CD4-positive, alpha-beta T cell treated with Interleukin-15 for 1 hour (primary cell): ENCODE measurements at places on chromosomes 6 and 20.

DNA sequence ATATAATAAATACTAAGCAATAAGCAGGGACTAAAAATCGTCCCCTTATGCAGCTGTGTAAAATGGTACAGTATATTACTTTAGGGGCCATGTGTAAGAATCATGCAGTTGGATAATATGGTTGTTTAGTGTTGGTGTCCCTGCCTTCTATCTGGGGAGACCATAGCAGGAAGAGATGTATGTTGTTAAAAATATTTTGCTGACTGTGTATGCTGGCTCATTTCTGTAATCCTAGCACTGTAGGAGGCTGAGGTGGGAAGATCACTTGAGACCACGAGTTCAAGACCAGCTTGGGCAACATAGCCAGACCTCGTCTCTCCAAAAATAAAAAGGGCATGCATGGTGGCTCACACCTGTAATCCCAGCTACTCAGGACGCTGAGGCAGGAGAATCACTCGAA lies 5.6 kb downstream of the PANK2 start:
- no peak for DNase-seq

DNA sequence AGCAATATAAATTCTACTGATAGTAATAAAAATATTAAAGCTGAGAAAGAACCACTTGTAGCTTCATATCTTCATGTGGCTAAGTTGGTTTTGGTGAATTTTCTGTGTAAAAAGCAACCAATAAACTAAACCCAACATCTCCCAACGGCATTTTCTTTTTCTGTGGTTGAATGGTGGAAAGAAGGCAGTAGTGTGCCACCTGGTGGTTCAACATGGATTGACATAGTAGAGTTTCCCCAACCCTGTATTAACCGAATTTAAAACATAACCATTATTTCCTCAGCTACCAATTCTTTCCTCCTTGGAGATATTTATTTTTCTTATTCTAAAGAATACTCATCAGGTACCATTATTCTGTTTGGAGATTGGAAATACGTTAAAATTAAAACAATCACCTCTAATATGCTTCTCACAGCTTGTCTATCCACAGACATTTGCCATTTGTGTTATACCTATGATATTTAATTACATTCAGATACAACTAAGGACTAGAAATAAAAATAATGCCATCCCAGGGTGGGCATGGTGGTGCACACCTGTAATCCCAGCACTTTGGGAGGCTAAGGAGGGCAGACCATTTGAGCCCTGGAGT lies 117.1 kb upstream of the EEF1E1 start:
- DNase-seq, result no peak

- DNase-seq, result no peak
Observed at GRCh38 chr6:44189257-44189656, 27.5 kb upstream of the MYMX start.

DNA sequence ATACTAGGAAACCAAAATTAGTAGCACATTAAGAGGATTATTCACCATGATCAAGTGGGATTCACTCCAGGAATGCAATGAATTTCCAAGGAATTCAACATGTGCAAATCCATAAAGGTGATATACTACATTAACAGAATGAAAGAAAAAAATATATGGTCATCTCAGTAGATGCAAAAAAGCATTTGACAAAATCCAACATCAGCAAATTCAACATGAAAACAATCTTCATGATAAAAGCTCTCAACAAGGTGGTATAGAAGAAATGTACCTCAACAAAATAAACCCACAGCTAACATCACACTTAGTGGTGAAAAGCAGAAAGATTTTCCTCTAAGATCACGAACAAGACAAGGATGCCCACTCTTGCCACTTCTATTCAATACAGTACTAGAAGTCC lies 74.4 kb upstream of the PDE10A start:
- DNase-seq, result no peak

GRCh38 chr6:9428421-9429172 lies 986.3 kb downstream of the TFAP2A start:
- DNase-seq, result no peak

DNA sequence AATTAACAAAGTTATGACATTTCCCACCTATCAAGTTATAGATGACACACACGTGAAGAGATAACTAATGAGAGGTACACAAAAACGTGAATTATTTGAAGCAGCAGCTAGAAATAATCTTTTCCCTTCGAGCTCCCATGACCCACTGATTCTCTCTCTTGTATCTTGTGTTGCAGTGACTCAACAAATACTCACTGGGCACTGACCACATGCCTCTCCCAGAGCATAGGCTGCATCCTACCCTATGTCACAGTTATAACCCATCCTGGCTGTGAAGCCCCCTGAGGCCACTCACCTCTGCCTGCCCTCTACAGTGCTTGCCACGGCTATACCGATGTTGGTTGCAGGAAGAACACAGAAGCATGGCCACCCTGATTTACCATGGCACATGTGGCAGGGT lies 91.8 kb downstream of the INSM1 start:
- DNase-seq, result no peak

DNA sequence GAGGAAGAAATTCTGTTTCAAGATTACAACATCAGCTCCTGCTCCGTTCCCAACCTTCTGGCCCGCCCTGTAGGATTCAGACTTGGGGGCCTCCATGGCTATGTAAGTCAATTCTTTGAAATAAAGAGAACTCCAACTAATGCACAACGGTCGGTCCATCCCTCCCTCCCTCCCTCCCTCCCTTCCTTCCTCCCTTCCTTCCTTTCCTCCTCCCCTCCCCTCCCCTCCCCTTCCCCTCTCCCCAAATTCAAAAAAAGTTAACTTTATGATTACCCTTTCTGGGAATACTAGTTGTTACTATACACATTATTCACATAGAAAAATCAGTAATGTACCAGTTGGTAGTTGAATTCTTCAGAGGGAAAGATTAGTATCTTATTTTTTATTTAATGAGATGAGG lies 179.7 kb upstream of the AGPAT4 start:
- DNase-seq, result no peak

GRCh38 chr20:43458422-43458924 lies 777 bp downstream of the SRSF6 start:
- peak; percentile 30 for DNase-seq

DNA sequence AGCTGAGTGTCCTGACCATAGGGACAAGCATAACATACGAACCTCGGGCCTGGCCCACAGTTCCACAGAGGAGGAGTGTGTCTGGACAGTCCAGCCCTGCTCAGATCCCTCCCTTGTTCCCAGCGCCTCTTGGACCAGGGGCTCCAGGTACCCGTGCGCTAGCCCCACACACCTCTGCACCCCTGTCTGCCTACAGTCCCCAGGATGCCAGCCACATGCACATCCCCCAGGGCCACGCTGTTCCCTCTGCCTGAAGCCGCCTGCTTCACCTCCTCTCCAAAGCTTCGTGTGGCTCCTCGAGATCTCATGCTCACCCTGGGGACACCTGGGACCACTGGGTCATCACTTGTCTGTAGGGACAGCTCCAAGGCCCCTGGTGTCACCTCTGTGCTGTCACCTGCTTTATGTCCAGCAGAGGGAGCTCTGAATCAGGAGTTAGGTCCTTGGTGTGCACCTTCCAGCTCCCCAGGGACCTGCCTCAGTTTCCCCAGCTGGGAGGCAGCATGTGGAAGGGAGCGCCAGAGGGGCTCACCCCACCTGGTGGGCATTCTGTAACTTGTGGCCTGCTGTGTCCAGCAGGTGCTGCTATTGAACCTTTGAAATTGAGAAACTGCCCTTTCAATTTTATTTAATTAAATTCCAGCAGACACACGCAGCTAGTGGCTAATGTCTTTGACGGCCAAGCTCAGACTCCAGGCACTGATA lies 7.3 kb upstream of the YTHDF1 start:
- DNase-seq, result peak; percentile 30

DNA sequence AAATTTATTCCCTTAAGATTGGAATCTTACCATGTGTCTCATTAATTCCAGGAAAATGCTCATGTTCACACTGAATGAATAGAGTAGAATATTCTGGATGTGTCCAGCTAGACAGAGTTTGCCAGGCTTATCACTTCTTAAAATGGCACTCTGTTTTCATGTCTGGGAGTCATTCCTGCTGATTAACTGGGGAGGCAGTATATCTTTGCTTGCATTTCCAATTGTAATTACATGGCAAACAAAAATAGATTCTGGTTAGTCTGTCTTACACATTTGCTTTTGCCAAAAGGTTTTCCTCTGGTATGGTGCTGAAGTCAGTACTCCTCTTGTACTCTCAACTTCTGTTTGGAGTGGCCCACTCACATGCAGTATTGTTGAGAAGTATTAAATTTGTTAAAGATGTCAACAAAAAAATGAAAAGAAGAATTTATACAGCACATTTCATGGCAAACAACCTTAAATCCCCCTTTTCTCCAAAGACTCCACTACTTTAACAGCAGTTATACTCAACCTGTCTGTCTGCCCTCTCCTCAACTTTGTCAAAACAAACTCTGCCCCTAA lies 70.2 kb downstream of the TENT5A start:
- no peak for DNase-seq

GRCh38 chr6:167856999-167857660 lies 30.4 kb downstream of the AFDN start:
- no peak for DNase-seq

DNA sequence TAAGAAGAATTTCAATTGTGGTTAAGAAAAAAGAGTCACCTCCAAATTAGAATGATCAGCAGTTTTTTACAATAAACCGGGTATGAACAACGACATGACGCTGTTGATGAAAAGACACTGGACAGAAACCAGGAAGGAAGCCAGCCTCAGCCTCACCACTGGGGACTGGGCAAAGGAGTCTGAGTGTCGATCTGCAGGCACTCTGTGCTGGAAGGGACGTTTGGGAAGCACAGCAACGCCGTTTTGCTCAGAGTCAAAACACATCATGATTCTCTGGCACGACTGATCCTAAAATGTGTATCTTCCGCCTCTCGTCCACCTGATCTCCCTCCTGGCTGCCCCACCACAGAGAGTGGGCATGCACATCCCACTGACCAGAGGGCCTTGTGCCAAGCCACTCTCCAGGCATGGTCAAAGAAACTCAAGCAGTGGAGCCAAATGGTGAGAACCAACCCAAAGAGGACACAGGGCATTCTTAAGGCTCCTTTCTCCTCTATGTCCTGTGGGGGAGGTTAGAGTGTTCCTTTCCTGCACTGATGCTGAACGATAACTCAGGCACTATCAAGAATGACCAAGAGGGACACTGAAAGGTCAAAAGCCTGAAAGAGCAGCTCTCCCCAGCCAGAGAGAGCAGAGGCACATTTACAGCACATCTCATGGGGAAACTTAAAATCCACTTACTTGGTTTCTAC lies 68.8 kb downstream of the AGPAT4 start:
- no peak for DNase-seq

DNA sequence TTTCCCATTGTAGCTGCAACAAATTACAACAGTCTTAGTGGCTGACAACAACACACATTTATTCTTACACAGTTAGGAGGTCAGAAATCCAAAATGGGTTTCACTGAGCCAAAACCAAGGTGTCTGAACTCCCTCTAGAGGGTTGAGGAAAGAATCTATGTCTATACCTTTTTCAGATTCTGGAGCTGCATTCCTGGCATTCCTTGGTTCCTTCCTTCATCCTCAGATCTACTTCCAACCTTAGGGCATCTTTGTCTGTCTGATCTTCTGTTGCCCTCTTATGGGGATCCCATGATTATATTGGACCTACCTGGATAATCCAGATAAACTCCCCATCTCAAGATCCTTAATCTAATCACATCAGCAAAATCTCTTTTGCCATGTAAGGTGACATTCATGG lies 540.9 kb upstream of the MAP3K7 start:
- DNase-seq, result no peak

GRCh38 chr6:10315658-10316372 lies 99.1 kb downstream of the TFAP2A start:
- no peak for DNase-seq

- no peak for DNase-seq
Observed at GRCh38 chr6:141359953-141360352, 772.8 kb upstream of the GJE1 start.

GRCh38 chr6:111713236-111713635 lies 107.6 kb upstream of the TRAF3IP2 start:
- no peak for DNase-seq

DNA sequence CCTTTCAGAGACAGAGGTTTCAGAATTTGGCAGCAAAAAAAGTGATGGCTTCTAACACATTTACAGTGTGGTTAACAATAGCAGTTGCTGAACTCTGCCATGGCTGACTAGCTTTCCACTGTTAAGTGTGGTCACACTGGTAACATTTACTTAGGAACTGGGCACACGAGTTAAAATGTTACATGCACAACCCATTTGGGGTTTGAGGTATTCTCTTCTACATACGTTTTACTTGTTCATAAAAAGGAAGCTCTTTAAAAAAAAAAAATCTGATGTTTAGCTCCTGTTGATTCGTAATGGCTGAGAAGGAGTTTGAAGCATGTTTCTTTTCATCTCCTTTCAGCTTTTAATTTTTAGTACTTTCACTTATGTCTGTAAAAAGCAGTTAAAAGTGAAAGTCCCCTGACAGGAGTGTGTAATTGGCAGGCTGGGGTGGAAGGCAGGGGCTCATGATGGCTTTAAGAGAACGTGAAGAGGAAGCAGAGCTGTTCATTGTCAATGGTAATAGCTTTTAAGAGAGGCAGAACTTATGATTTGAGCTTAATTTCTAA lies 245.9 kb downstream of the FARS2 start:
- no peak for DNase-seq

DNA sequence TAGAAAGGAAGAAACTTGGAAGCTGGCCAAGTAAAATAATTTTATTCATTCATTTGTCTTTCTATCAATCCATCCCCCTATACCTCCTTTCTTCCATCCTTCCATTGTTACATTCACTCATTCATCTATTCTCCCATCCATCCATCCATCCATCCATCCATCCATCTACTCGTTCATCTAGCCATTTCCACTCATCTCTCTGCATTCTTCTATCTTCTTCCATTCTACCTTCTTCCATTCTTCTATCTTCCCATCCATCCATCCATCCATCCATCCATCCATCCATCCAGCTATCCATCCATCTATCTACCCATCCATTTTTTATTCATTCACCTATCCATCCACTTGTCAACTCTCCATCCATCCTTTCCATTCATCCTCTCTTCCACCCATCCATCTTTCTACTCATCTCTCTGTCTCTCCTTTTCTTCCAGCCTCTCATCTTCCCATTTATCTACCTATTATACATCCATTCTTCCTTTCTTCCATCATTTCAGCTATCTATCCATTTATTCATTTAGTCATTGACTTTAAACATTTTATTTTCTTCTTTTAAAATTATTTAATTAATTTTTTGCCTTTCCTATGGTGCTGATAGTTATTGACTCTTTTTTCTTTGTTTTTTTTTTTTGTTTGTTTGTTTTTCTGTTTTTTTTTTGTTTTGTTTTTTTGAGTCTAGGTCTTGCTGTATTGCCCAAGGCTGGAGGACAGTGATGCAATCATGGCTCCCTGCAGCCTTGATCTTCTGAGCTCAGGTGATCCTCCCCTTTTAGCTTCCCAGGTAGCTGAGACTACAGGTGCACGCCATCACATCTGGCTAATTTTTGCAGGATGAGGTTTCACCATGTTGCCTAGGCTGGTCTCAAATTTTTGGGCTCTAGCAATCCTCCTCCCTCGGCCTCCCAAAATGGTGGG lies 53.1 kb upstream of the ZNFX1 start:
- no peak for DNase-seq

DNA sequence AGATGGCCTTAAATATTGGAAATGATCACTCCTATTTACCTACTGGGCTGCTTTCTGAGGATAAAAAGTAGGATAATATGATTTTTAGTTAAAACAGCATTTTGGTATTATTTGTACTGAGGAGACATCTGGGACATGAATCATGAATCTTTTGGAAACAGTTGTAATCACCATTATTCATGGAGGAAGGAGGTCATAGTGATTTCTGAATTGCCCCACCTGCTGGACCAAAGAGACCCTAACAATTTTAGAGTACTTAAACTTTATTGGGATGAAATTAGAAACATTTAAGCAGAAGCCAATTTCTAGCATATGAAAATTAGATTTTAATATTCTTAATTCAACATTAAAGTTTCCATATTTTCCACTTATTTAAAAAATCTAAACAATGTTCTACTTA lies 108.4 kb upstream of the SIM1 start:
- DNase-seq, result no peak
